Skeletal muscle cell (primary cell): ENCODE measurements at places on chromosomes 4 and X.

DNA sequence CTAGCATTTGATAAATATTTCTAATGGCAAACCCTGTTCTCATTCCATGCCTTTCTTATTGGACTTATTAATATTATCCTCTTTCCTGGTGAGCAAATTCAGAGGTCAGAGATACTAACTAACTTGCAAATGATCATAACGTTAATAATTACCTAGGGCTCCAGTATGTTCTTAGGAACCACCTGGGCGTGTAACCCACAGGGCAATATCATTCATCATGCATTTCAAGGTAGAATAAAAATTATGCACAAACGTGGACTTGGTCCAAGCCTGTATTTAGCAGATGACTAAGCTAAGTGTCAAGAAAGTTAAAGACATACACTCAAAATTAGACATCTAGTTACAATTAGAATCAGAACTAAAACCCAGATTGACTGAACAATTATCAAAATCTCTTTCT, 850.1 kb downstream of the TRIML1 start:
- no peak for DNase-seq

DNA sequence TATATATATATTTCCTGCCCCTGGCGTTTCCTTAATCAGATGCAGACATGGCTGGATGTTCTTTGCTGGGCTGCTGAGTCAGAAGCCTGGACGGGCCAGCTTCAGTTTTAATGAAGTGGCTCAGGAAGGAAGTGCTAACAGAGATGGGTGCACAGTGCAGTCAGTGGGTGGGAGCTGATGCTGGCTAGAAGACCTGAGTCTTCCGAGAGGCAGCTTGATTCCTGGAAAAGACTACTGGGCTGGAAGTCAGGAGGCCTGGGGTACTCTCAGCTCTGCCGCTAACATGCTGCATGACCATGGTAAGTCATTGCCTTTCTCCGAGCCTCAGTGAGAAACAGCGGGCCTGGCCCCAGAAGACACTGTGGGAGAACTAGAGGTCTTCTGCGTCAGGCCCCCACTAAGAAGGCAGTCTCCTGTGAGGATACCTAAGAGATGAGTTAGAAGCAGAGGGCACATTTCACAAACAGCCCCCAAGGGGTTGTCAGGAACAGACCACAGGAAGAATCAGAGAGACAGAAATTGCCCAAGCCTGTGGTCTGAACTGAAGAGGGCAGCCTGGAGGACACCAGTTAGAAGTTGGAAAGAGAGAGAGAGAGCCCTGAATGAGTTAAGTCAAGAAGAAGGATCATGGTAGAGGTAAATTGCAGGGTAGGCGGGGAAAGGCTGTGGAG, 8.3 kb upstream of the CD40LG start:
- DNase-seq, result peak; percentile 6

GRCh38 chrX:85882601-85883000, 164.8 kb downstream of the CHM start:
- DNase-seq, result no peak

- DNase-seq, result no peak
Measured at GRCh38 chr4:41932988-41933387, 2.2 kb upstream of the TMEM33 start.

DNA sequence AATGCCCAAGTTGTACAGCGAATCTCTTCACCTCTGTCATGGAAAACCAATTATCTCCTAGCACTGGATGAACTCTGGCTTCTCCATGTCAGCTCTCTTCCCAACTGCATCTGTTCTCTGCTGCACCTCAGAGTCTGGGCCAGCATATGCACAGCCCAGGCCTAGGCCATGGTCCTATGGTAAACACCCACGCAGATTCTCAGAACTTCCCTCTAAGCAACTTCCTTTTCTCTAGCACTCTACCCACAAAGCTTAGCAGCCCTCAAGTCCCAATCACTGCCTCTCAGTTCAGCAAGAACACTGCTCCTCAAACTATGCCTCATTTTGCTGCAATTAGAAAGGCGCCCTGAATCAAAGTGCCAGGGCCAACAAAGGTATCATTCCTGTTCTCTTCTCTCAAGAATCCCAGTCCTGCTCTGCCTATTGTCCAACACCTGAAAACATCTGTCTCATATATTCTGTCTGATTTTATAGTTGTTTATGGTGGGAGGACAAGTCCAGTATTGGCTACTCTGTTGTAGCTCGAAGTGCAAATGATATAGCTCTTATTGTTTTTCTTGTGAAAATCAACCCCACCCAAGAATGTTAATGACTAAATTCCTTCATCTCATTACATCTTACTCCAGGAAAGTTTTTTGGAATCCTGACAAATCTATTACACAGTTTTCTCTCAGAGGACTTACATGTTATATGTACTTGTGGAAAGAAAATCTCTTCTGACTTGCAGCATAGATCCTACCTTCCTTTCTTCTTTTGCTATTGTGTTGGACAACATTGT, 85.4 kb downstream of the DCHS2 start:
- DNase-seq, result no peak

DNA sequence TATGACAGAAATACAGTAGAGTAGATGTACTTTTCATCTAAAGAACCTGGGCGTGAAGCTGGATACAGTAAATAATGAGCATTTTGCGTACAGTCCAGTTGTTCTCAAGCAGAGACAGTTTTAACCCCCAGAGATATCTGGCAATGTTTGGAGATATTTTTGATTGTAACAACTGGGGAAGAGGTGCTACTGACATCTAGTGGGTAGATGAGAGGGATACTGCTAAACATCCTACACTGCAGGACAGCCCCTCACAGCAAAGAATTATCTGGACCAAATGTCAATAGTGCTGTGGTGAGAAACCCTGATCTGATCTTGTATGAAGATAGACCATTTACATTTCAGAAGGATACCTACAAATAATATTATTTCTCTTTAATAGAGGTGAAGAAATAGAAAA, 200.2 kb upstream of the FAM47A start:
- DNase-seq, result no peak

GRCh38 chrX:54178100-54178940, 4.7 kb downstream of the FAM120C start:
- peak; percentile 61 for DNase-seq

GRCh38 chr4:25076625-25077398, 46.1 kb upstream of the LGI2 start:
- no peak for DNase-seq

GRCh38 chr4:1518997-1519700, 112.9 kb upstream of the NKX1-1 start:
- DNase-seq, result no peak

GRCh38 chrX:110462957-110463356, 104.3 kb downstream of the RTL9 start:
- no peak for DNase-seq

DNA sequence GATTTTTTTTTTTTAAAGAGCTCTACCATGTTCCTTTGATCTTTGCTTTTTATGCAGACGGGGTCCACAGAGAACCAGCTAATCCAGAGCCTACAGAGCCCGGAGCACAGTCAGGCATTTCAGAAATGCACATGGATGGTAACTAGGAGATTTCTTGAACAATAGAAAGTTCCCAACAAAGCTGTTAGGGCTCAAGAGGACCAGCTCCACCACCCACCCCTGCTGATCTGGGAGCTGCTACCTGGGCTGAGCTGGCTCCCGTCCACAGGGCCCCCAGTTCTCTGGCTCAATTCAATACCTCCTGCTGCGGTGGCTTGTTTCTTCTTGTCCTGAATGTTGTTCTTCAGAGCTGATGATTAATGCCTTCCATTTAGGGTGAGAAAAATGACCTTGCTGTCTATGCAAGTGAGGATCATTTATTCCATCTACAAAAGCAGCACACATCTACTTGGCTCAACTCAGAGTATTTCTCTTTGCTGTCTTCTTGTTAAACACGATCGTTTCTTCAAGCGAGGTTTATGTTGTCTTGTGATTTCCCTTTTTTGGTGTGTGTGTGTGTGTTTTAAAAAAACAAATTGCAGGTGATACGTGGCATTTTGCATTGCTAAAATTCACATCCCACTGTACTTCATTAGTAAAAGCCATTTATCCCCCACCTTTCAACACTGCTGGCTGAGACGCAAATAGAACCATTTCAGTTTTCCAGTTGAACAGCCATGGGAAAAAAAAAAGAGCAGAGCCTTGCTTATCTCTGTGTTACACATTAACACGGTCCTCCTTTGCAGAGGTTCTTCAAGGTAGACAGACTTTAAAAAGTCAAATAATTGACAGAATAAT, 31.3 kb downstream of the IGFBP7 start:
- no peak for DNase-seq

DNA sequence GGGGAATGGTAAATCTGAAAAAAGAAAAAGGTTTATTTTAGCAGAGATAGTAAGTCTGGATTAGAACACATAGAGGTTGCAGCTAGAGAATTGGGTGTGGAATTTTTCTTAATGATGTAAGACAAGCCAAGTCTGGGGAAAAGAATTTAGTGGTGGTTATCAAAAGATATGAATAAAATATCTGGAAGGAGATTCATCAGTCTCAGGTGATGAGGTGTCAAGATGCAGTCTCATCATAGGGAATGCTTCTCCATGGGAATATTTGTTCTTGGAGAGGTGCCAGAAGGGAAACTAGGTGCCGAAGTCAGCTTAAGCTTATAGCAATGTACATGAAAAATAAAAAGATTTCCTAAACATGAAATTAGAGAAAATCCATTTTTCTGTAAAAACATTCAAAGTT, 504.1 kb upstream of the NR3C2 start:
- DNase-seq, result no peak

DNA sequence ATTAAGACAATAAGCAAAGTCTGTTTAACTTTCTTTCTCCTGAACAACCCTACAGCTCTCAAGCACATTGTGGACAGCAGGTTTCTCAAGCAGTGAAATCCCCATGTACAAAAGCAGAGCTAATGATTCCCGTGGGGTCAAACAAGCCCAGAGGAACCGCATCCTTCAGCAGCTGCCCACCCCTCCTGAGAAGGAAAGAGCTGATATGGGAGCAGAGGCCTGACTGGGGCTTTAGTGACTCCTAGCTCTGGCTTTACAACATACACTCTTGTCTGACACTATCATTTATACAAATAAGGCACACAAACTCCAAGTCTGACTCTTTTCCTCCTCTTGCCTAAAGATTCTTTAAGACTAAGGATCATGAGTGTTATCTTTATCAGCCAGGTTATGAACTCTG, 32.8 kb downstream of the HDAC8 start:
- no peak for DNase-seq

- DNase-seq, result peak; percentile 67
Measured at GRCh38 chr4:179625406-179625805, 2183.2 kb upstream of the AGA start.

GRCh38 chr4:173380987-173381386, 10.2 kb downstream of the SAP30 start:
- DNase-seq, result no peak

GRCh38 chrX:44935172-44935571, 62.2 kb downstream of the KDM6A start:
- no peak for DNase-seq

- no peak for DNase-seq
Measured at GRCh38 chr4:123503698-123504363, 107.2 kb downstream of the SPRY1 start.

DNA sequence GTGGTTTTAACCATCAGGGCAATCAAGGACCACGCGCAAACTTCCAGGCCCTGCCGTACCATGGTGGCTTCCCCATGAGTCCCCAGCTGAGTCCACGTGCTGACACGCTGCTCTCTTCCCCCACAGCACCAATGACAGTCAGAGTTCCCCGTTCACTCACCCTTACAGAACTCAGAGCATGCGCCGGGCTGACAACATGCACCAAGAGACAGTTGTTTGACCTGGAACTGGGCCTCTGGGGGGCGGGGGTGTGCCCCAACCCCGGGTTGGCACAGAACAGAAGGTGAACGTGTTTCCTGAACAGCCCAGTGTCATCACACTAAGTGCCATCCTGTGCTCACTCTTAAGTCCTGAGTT, 29.4 kb downstream of the IRF2 start:
- no peak for DNase-seq

GRCh38 chr4:83389756-83390505, 55.3 kb upstream of the HPSE start:
- DNase-seq, result no peak

DNA sequence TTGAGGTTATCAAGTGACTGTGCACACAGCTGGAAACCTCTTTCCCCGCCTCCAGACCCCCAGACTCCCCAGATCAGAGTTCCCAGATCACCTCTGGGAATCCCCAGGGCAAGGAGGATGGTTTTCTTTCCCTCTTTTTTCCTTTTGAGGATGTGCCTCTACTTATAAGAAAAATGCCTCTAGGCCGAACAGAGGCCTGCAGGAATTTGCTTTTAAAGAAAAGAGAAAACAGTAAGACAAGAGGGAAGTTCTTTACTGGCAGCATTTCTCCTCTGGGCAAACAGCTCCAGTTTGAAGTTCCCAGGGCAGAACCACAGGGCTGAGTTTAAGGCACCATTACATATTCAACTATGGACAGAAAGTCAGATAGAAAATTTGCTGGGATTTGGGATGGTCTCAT, 837.9 kb upstream of the LCORL start:
- DNase-seq, result no peak

- no peak for DNase-seq
Measured at GRCh38 chr4:89439533-89439932, 131.9 kb upstream of the GPRIN3 start.

DNA sequence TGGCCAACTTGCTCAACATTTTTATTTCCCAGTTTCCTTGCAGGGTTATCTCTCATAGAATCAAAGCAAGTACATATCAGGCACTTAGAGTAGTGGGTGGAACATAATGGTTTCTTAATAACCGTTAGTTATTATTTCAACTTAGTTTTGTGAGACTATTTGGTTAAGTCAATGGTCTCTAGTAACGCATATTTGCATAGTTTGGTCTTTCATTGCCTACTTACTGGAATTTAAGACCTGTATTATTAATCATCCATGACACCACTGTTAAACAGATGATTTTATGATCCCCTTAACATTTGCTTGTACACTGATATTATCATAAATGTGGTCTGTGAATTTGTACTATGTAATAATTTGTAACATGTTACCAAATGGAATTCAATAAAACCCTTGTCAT, 70.9 kb upstream of the SMIM31 start:
- no peak for DNase-seq

GRCh38 chr4:67106861-67107460, 438.3 kb downstream of the CENPC start:
- no peak for DNase-seq

- DNase-seq, result peak; percentile 28
Measured at GRCh38 chr4:125140966-125141495, 173.7 kb upstream of the FAT4 start.

DNA sequence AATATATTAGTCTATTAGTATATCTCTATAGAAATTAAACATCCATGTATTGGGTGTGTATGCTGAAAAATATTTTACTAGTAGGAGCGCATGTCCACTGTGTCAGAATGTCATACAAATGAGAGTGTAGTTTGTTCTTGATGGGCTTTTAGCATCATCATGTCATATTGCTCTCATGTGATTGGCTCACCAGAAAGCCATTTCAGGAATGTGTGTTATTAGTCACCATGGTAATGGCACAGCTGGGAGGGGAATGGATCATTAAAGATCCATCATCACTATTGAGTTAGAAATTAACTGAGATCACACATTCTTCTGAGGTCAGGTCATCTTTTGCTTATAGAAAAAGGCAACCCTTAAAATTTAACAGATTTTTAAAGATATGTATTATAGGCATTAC, 77.3 kb downstream of the PHEX start:
- no peak for DNase-seq

DNA sequence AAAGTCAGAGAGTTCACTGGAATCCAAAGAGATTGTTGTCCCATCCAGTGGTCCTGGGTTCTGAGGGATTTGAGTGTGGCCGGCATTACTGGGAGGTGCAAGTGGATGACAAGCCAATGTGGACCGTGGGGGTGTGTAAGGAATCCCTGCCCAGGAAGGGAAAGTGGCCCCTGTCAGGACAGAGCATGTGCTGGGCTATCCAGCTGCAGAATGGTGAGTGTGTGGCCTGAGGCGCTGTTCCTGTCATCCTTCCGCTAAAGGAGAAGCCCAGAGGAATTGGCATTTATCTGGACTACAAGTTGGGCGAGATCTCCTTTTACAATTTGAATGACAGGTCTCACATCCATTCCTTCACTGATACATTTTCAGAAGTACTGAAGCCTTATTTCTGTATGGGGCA, 20.4 kb upstream of the TRIM60 start:
- DNase-seq, result no peak
